ENCODE measurements at places on chromosomes 6 and 20.
A peak's percentile ranks its signal among the peaks of the same experiment; 100 is the strongest.

- DNase-seq: no peak
Observed at GRCh38 chr6:36487698-36488097, 44.9 kb downstream of the KCTD20 start.

DNA sequence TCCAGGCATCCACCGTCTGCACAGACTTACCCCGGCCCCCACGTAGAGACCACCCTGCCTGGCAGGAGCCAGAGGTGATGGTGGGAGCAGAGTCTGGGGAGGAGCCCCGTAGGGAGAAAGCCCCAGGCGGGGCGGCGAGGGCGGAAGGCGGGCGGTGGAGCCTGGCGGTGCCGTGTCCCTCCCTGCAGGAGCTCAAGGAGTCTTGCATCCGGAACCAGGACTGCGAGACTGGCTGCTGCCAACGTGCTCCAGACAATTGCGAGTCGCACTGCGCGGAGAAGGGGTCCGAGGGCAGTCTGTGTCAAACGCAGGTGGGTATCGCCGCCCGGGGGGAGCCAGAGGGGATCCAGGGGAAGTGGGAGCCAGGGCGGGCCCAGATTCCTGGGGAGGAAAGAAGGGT, 6.0 kb downstream of the CLPSL1 start:
- no peak for DNase-seq

GRCh38 chr6:19753826-19754225, 83.3 kb upstream of the ID4 start:
- DNase-seq: peak; percentile 82

GRCh38 chr6:16840291-16840690, 79.0 kb upstream of the ATXN1 start:
- no peak for DNase-seq

GRCh38 chr6:16476861-16477260, 238.5 kb downstream of the GMPR start:
- DNase-seq: no peak

- no peak for DNase-seq
Observed at GRCh38 chr6:136640132-136640915, 90.1 kb upstream of the MAP7 start.

- no peak for DNase-seq
Observed at GRCh38 chr6:121382467-121383121, 48.3 kb upstream of the TBC1D32 start.

DNA sequence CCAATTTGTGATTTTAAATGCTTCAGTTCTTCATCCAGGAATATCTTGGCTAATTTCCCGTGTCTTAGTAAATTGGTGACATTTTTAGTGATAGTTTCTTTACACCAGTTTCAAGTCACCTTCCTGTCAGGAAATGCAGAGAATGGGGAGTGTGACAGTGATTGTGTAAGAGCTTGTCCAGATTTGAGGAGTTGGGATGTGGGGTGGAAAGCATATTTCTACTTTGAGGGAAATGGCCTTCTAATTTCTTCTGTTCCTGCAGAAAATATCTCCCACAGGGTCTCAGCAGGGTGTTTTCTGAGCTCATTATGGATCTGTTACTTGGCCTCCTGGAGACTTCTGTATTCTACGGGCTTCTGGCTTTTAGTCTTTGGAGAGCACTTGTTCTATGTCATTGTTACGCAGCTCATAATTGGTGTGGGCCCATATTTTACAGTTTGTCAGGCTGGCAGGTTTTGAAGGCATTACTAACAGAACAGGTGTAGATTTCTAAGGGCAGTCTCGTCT, 65.6 kb downstream of the TMEM200A start:
- no peak for DNase-seq

DNA sequence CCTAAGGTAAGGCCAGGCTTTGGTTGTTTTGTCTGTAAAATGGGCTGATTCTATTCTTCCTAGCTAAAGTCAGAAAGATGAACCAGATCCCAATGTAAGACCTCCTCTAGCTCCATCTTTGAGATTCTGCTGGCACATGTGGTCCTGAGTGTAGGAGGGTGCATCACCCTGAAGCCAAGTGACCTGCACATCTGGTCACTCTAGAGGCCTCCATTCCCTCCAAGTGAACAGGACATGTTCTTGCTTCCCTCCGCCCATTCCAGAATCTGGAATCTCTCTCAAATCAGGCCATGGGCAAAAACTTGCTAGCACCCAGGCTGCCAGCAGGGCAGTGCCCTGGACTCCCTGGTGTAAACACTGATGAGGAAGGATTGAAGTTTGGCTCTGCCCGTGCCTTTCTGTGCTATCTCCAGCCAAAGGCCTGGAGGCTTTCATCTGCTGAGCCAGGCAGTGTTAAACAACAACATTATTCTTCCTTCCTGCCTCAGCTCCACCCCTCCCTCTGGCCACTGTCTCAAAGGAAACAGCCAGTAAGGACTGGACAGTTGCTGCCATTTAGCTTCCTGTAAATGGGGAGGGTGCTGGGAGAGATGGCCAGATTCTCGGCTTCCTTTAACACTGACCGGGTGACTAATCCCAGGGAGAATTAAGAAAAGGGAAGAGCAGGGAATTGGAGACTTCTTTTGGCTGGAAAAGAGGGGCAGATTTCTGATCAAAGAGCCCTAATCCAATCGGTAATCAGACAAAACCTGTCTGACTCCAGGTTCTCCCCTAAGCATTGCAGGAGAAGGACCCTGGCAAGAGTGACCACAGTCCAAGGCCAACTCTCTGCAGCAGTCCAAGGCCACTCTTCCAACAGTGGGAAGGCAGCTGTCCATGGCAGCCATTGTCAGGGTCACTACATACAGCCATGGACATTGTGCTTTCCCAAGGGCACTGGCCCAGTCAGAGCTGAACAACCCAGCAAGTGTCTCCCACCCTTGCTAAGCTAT, 19.5 kb upstream of the ADGRF1 start:
- no peak for DNase-seq

DNA sequence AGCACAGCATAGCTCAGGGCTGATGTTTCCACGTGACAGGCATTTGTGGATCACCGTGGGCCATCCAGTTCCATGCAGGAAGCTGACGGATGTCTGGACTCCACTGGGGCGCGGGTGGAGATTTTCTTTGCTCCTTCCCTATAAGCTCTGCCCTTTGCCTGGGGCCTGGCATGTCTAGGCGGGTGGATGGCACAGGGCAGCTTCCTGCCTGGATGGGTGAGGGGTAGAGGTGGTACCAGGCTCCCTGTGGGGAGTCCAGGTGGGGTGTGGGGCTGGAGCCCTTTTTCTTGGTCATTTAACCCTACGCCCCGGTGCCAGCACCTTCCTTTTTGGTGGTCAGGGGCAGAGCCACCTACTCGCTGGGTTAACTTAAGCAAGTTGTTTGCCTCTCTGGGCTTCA, 10.4 kb downstream of the FAM110A start:
- DNase-seq: no peak

DNA sequence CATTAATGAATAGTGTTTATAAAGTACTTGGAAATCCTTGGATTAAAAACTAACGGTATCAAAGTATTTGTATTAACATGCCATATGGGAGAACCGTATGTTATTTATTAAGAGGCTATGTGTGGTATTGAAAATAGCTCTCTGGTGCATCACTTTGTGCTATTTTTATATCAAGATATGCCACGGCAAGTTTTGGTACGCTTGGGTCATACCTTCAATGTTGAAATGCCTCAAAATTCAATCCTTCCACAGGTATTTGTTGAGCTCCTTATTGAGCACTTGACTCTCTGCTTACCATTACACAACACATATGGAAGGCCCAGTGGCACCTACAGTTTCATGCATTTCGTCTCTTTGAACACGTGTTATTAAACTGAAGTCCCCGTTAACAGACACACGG, 647.9 kb downstream of the KIF16B start:
- DNase-seq: no peak

- DNase-seq: no peak
Observed at GRCh38 chr6:170056278-170056711, 234.6 kb downstream of the DLL1 start.

DNA sequence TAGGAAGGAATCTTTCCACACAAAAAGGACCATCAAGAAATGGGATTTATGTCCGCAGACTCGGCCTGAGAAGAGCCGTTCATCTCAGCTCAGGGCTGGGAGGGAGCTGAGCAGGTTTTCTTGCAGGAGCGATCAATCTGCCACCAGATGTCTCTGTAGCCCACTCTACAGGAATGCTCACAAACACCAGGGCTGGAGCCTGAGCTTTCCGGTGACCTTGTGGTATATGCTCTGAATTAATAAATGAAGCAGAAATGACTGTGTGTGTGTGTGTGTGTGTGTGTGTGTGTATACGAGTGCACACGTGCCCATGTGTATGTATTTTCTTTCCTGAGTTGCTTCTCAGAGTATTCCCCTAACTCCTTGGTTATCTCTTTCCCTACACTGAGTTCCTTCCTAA, 12.0 kb downstream of the CD83 start:
- DNase-seq: no peak

GRCh38 chr6:108454356-108454755, 106.4 kb upstream of the FOXO3 start:
- DNase-seq: no peak

DNA sequence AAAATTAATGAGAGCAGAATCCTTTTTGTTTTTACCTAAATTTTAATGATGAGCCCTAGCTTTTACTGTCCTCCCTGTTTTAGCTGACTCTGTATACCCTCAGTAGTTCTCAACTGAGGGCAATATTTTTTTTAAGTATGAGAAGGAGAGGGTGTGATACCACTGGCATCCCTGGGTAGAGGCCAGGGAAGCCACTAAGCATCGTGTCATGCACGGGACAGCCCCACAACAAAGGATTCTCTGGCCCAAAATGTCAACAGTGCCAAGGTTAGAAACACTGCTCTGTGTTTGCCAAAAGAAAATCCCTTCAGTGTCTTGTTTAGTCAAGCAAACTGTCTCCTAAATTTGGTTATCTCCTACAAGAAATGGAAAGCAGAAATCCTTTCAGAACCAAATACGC, 210.4 kb downstream of the KCNQ5 start:
- DNase-seq: no peak

GRCh38 chr6:33783781-33784520, 5.0 kb downstream of the LEMD2 start:
- no peak for DNase-seq

DNA sequence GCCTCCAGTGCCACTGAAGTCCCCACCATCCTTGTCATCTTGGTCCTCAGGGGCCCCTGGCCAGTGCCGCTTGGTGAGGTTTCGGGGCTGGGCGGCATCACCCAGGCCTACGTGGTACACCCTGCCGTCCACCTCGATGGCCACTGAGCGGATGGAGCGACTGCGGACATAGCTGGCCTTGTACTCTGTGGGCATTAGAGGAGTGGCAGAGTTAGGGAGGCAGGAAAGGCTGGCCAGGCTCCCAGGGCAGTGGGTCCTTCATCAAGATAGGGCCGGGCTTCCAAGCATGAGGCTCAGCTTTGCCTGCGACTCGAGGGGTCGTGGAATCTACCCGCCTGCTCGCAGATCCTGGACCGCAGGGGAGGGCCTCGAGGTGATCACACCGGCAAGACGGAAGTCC, 119.0 kb downstream of the SULF2 start:
- no peak for DNase-seq

- no peak for DNase-seq
Observed at GRCh38 chr20:10547276-10548114, 112.4 kb downstream of the SLX4IP start.

- no peak for DNase-seq
Observed at GRCh38 chr6:140051521-140052512, 677.4 kb upstream of the CITED2 start.

DNA sequence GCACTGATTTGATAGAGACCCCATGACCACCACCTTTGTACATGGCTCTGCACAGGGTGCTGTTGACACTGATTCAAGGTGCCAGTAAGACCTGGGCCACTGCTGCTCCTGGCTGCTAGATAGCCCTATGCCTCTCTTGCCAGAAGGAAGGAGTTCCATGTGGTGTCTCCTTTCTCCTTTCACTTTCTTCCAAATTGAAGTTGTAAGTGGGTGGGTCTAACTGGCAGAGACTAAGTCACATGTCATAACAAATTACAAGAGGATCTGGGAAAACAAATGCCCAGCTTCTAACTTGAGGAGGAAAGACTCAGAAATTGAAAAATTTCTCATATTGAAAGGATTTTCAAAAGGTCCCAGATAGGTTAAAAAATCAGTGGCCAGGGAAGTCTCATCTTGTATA, 116.8 kb downstream of the TFAP2B start:
- DNase-seq: no peak

DNA sequence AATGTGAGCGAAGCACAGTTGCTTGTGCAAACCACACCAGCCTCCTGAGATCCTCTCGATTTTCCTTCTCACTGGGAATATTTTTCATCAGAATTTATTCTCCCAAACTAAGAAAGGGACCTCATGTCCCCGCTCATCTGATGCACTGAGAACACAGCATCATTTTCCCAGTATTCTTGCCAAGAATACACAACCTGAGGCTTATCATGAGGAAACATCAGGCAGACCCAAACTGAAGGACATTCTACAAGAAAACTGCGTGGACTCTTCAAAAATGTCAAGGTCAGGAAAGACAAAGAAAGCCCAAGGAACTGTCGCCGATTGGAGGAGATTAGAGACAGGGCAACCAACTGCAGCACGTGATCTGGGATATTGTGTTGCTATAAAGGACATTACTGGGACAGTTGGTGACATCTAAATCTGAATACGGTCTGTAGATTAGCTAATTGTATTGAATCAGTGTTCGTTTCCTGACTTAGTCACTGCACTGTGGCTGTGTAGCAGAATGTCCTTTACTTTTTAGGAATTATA, 72.3 kb downstream of the SNX5 start:
- DNase-seq: no peak

DNA sequence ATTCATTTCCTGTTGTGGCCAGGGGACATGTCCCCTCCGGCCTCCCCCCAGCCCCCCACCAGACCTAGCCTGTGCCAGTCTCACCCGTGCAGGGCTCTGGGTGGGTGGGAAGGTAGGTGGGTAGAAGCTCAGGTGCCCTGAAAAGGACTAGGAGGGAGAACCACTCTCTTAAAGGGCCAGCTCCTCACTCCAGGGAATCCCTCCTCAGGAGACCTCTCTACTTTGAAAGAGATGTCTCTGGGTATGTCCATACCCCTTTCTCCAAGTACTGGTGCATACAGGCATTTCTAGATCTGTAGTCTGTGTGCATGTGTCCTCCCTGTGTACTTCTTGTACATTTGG, 60.8 kb upstream of the EPB41L1 start:
- DNase-seq: no peak

DNA sequence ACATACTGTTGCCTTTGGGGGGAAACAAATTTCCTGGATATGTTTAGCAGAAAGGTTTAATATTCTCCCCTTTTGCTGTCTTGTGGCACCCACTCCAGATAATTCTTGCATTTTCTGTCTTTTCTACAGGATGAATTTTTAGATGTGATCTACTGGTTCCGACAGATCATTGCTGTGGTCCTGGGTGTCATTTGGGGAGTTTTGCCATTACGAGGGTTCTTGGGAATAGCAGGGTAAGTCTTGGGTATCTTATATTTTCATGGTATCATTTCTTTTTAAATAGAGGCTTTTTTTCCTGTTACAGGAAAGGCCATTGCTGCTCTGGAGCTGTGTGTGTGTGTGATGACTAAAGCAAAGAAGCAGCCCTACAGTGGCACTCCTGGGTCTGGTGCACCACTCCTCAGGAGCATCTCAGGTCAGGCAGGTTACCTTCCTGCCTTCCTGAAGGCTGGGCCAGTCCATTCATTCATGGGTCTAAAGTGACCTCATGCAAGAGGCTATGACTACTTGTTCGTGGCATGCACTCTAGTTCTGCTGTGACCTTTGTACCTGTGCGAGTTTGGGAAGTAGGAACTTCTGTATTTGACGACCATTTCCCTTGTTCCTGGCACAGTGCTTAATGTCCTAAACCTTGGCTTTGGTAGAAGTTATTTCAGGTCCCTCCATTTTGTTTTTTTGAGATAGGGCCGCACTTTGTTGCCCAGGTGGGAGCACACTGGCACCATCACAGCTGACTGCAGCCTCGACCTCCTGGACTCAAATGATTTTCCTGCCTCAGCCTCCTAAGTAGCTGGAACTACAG, 2.2 kb downstream of the RAB5IF start:
- DNase-seq: no peak

GRCh38 chr6:136599329-136600011, 49.2 kb upstream of the MAP7 start:
- DNase-seq: no peak
